ENCODE measurements at places on chromosomes 5 and 9.

DNA sequence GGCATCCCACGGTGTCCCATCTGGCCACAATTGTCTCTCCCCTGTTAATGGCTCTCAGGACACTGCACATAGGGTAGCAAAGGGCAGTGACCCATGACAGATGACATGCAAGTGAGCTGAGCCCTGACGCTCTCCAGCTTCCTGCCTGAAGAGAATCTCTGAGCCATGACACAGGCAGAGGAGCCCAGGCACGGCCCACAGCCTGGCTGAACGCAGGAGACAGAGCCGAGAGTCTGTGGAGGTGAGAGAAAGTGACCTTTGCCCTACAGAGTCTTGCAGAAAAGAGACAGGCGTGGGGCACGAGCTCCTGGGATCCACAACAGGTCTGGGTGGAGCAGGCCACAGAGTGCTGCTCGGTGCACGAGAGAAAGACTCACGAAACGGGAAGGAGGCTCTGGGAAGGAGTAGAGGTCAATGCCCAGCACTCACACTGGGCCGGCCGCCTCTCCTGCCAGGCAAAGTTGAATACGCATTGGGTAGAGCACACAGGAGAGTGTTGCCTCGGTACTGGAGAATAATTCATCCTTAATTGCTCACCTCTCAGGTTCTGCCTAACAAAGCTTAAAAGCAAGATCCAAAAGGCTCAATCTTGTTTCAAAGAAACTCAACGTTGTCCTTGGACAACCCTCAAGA, 90.3 kb downstream of the MRPL36 start:
- DNase-seq, result no peak

DNA sequence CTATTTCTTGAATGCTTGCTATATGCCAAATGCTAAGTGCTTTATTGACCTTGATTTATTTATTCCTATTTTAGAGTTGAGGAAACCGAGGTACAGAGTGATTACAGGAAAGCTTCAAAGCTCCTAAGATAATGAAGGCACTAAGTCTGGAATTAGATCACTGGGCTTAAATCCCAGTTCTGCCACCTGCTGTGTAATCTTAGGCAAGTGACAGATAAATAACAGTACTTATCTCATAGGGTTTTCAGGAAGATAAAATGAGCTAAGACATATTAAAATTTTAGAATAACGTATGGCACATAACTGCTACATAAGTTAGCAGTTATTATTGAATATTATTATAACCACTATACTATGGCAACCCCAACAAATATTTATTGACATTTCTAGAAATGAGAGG, 843.8 kb downstream of the DTWD2 start:
- DNase-seq, result no peak

GRCh38 chr9:19108038-19108437, 5.3 kb upstream of the HAUS6 start:
- DNase-seq, result no peak

DNA sequence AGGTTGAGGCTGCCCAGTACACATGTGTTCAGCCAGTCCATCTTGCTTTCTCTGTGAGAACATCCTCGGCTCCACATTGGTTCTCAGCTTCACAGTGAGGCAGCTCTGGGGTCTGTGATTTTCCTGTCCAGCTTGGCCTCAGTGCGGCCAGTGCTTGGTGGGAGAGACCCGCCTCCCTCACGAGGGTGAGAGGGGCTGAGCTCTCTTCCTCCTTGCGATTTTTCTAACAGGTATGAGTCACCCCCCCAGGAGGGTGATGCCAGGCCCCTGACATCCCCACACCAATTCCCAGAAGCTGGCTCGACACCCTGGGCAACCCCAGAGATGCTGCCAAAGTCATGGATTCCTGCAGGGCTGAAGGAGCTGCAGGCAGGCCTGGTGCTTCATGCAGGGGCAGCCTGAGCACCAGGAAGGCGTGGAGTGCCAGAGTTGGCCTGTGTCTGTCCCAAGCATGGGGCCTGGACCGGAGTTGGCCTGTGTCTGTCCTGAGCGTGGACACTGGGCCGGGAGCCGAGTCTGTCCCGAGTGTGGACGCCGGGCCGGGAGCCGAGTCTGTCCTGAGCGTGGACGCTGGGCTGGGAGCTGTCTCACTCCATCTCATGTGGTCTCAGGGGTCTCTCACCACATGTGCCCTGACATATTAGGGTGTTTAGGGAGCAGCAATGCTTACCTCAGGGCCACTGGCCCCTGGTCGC, 408.6 kb upstream of the IRX4 start:
- no peak for DNase-seq

- no peak for DNase-seq
Measured at GRCh38 chr9:124438091-124438490, 12.2 kb upstream of the ADGRD2 start.
